Trophoblast cell (in vitro differentiated cells and primary cell): ENCODE measurements at places on chromosomes 7 and 10.

GRCh38 chr10:127216274-127216673, 19.9 kb upstream of the INSYN2A start:
- no peaks in the 10 kb centered on the region for H3K4me1 ChIP-seq
- H3K4me3 ChIP-seq, result no peak overlapping the region
- H3K36me3 ChIP-seq, result no peaks in the 10 kb centered on the region

GRCh38 chr7:41931263-41931646, 228.4 kb upstream of the INHBA start:
- no peak overlapping the region for H3K27ac ChIP-seq
- H3K4me3 ChIP-seq, result no peak overlapping the region
- H3K36me3 ChIP-seq, result no peaks in the 10 kb centered on the region
- DNase-seq, result no peak
- H3K4me1 ChIP-seq, result peaks cover 2% of the 10 kb centered on the region

DNA sequence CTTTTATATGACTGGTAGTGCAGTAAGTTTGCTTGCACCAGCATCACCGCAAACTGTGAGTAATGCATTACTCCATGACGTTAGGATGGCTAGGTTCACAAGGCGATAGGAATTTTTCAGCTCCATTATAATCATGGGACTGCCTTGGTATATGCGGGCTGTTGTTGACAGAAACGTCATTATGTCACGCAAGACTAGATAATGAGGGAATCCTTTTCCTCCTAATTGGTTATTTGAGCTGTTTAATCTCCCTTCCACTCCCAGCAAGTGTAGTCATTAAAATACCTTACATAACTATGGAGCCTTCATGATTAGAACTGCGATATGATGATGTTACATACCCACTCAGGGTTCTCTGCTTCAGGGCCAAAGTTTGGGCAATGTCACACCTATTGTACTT, 17.3 kb downstream of the KLLN start:
- peak; percentile 98 for DNase-seq
- peaks cover 5% of the 10 kb centered on the region for H3K4me1 ChIP-seq
- no peaks in the 10 kb centered on the region for H3K27me3 ChIP-seq
- no peaks in the 10 kb centered on the region for H3K36me3 ChIP-seq

DNA sequence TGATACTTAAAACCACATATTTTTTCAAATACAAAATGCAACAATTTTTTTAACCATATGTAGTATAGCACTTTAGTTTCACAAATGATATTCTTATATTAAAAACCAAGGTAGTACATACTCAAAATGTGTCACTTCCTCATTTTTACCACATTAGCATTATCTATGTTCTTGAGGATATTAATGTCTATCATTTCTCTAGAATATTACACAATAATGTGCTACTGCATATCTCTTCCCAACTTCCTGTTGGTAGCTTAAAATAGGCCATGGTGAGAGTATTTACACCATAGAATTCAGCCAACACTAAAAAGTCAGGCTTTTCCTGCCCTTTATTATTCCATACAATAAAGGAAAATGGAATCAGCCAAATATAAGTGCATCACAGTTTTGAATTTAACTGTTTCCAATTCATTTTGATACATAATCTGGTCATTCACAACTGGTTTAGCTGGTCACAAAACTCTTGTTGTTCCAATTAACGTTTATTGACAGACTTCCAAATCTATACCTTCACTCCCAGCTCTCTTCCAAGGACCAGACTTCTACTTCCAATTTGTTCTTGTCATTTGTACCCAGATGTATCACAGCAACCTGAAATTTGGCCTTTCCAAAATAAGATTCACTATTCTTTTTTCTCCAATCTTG, 20.0 kb upstream of the LRRC17 start:
- no peak overlapping the region for H3K27ac ChIP-seq
- H3K27me3 ChIP-seq, result no peaks in the 10 kb centered on the region
- H3K36me3 ChIP-seq, result no peaks in the 10 kb centered on the region
- no peak for DNase-seq
- no peaks in the 10 kb centered on the region for H3K4me1 ChIP-seq
- no peak overlapping the region for H3K4me3 ChIP-seq

- H3K27me3 ChIP-seq, result no peaks in the 10 kb centered on the region
- H3K4me1 ChIP-seq, result no peaks in the 10 kb centered on the region
- H3K4me3 ChIP-seq, result no peak overlapping the region
- no peaks in the 10 kb centered on the region for H3K36me3 ChIP-seq
- no peak for DNase-seq
Observed at GRCh38 chr10:70765794-70766594, 19.2 kb downstream of the TBATA start.

DNA sequence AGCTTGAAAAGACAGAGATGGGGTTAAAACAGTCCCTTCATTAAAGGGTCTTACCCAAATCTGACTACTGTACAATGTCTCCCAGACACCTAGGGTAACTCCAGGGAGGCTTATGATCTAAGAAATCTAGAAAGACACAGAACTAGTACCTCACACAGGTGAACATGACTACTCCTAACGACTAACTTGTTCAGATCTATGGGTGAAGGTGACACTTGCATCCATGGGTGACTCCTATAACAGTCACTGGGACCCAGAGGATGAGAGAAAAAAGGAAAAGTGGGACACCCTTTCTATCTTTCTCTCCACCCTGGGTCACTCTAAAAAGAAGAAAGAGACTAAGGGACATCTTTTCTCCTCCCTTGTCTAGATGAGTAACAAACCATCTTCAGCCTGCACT, 19.2 kb downstream of the AKR1C8 start:
- no peak overlapping the region for H3K27ac ChIP-seq
- H3K36me3 ChIP-seq, result no peaks in the 10 kb centered on the region
- no peak overlapping the region for H3K4me3 ChIP-seq
- no peaks in the 10 kb centered on the region for H3K4me1 ChIP-seq

DNA sequence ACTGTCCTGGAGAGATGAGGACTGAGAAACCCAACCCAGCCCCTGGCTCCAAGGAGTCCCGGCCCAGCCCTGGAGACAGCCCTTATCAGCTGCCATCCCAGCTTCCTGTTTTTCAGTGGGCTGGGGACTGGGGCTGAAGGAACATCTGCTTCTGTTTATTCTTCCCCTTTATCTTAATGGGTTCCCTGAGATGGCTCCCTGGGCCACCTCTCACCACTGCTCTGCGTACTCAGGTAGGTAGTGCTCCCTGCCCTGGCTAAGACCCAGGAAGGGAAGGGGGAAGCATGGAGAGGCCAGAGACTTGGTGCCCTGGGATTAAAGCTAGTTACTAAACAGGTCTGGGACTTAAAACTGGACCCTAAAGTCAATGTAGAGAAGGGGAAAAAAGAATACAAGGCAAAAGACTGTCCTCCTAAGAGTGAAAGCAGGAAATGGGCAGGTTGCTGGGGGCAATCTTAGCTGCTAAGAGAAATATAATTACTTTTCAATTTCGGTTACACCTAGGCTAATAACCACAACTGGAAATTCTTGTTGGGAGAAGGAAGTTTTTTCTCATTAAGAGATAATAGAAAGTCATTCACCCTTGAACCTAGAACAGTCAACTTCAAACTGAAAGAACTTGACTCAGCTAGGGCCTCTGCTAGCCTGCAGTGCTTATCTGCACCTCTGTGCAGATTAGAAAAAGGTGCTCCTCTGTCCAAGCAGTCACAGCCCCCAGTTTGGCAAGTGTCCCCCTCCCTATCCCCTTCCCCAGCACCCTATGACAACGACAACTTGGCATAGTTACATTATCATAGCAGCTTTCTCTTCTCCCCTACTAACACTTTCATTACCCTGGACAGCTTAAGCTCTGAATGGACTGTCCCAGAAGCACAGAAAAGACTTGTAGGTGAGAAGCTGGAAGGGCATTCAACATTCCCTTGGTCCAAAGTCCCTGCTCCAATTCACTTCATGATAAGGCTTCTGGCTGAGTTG, 65.6 kb upstream of the KDM7A start:
- no peaks in the 10 kb centered on the region for H3K4me1 ChIP-seq
- no peak overlapping the region for H3K27ac ChIP-seq
- H3K4me3 ChIP-seq, result no peak overlapping the region
- DNase-seq, result no peak
- no peaks in the 10 kb centered on the region for H3K27me3 ChIP-seq
